ENCODE measurements at places on chromosomes 1 and 21.

DNA sequence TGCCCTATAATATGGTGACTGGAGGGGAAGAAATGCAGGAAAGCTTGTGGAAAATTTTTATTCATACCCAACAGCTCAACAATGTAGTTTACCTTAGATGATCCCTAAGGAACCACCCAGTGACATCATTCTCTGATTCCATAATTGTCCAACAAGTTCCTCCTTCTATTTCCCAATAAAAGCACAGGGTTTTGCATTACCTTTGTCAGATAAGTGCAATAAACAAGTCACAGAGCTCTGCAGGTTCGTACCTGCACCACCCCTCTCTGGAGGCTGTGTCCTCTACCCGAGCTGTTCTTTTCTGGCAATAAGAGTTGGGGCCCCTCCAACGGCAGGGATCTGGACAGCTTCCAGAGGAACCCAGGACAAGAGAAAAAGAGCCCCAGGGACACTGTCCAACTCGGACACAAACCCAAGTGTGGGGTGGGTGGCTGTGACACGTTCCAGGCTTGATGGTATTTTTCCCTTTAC is 38.8 kb downstream of the RCAN1 start:
- DNase-seq: no peak

DNA sequence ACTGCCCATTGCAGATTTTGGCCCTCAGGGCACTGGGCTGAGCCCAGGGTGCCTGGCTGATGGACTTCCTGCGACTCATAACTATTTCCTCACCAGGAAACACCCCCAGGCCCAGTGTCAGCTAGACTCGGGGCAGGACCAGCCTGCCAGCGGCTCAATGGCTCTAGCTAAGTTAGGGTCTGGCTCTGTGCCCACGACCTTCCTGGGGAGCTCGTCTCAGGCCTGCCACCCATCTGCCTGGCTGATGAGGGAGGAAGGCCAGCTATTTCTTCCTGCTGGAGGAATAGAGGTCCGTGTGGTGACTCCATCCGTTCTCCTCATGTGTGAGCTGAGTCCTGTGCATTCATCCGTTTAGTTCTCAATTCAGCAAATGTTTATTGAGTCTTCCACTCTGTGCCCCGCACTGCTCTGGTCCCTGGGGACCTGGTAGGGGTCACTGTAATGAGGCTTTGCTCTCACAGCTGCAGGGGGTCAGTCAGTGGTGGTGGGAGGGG is 44.5 kb downstream of the KIRREL1 start:
- no peak for DNase-seq

DNA sequence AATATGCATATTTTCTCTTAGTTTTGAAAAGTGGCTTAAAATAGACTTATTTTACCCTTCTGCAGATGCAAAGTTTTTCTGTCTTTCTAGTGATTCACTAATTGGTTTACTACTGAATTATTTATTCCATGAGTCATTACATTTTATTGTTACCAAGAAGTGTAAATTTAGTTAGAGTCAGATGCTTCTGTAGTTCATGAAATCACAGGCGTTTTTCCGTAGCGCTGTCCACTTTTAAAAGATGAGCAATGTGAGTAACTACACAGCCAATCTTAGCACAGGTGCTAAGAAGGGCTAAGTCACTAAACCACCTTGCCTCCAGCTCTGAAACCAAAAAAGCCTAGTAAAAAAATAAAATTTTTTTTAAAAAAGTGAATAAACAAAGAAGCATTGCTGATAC is 24.7 kb downstream of the RGS13 start:
- DNase-seq: no peak

- DNase-seq: no peak
Observed at GRCh38 chr1:160882582-160882981, 2.4 kb downstream of the ITLN1 start.

DNA sequence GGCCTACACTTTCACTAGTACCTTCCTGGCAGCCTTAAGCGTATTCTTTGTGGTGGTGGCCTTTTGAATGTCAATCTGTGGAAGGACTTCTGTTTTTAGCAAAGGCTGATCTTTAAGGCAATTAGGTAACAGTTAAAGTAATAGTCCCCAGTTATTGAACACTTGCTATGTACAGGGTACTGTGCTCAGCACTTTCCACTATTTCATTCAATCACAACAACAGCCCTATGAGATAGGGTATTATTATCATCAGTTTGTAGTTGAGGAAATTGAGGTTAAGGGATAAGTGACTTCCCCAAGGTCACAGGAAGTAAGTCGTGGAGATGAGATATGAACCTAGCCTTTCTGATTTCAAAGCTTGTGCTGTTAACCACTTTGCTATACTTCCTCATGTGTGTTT is 185.7 kb downstream of the ST6GALNAC3 start:
- no peak for DNase-seq

GRCh38 chr1:41241749-41242341 is at the start of gene SCMH1:
Gene SCMH1, minus strand, starts transcription at chr1:41242306. Its CDS starts 56,173 bp downstream, at chr1:41186133.
- DNase-seq: peak; percentile 14

GRCh38 chr1:168755800-168756418 is 26.9 kb upstream of the DPT start:
- DNase-seq: no peak

DNA sequence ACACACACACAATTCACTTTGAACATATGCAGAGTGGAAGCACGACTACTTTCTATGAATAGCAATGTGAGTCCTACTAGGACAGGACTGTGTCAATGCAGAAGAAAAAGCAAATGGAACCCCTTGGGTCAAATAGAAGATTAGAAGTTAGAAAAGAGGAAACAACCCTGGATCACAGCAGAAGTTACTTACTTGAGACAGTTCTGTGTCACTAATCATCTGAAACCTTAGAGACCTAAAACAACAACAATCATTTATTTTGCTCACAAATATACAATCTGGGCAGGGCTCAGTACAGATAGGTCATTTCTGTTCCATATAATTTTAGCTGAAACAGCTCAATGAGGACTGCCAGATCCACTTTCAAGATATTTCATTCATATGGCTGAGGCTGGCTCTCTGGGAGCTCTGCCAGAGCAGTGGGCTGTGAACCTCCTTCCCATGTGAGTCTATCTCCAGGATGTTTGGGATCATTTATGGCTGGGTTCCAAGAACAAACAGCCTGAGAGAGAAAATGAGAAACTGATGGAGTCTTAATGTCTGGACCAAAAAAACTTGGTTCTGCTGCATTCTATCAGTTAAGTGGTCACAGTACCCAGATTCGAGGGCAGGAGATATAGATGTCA is 42.5 kb upstream of the IL10 start:
- DNase-seq: no peak

- DNase-seq: no peak
Observed at GRCh38 chr1:192787914-192788585, 20.8 kb upstream of the RGS2 start.

- no peak for DNase-seq
Observed at GRCh38 chr1:82565146-82565545, 764.4 kb downstream of the ADGRL2 start.

DNA sequence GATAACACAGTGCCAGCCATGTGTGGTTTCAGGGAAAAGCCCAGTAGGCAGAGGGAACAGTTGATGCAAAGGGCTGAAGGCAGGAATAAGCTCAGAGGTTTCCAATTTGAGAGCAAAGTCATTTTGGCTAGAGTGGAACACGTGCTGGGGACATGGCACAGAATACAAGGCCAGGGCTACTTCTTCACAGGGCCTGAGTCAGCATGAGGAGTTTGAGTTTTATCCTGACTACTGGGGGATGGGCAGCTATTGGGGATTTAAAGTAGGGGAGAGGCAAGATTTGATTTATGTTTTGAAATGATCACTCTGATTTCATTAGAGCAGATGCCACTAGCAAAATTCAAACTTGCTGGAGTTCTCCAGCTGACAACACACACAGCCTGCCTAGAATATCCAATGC is 241.1 kb upstream of the CSF3R start:
- DNase-seq: no peak

DNA sequence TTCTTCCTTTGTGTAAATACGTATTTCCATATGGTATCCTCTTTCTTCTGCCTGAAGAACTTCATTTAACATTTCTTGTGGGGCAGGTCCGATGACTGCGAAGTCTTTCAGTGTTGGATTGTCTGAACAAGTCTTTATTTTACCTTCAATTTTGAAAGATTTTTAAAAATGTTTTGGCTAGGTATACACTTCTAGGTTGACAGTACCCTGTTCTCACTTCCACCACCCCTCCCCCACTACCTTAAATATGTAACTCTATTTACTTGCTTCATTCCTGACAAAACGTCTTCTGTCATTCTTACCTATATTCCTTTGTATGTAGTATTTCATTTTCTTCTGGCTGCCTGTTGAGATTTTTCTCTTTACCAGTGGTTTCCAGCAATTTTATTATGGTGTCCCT is 85.7 kb upstream of the ARTN start:
- DNase-seq: no peak

DNA sequence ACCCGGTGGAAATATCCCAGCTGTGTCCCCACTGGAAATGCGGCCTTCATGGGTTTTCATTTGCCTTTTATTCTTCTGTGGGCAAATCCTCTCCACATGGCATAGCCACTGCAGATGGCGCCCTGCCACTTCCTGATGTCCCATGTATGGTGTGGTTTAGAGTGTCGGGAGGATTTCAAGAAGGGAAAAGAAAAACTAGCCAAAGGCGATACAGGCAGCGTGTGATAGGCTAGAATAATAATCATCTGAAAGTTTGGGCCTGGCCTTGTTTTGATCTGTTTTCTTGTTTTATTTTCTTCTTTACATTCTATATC is 123.6 kb downstream of the PEX14 start:
- no peak for DNase-seq

GRCh38 chr1:218996362-218996761 is 177.3 kb upstream of the LYPLAL1 start:
- DNase-seq: no peak

GRCh38 chr21:36643374-36644250 is 55.3 kb upstream of the SIM2 start:
- DNase-seq: no peak

- DNase-seq: no peak
Observed at GRCh38 chr21:39232861-39233291, 49.6 kb upstream of the PSMG1 start.

DNA sequence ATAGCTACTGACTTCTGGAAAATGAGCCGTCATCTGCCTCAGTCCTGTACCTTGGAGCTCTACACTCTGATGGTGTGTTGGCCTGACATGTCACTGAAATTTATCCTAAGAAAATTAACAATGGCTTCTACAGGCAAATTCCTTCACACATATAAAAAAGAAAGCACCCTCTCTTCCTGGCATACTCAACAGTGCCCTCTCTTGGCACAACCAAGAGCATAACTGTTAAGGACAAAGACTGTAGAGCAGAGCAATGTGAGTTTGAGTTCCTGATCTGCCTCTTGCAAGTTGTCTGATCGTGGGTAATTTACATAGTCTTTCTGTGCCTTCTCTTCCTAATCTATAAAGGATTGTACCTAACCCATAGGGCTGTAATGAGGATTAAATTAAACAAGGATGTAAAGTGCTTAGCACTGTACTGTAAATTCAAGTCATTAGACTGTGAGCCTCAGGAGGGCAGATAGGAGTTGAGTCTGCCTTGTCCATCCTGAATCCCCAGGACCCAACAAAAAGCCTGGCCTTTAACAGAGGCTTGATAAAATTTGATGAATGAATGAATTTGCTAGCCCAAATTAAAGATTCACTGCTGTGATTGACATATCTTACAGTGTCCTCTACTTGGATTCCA is 83.5 kb downstream of the SYF2 start:
- no peak for DNase-seq

GRCh38 chr1:53535226-53535625 is 76.0 kb downstream of the DMRTB1 start:
- DNase-seq: no peak

All from tibial nerve (tissue), 4 donors.